Cortex of kidney (tissue), 1 donor: ENCODE measurements at places on chromosomes 11 and 22.

DNA sequence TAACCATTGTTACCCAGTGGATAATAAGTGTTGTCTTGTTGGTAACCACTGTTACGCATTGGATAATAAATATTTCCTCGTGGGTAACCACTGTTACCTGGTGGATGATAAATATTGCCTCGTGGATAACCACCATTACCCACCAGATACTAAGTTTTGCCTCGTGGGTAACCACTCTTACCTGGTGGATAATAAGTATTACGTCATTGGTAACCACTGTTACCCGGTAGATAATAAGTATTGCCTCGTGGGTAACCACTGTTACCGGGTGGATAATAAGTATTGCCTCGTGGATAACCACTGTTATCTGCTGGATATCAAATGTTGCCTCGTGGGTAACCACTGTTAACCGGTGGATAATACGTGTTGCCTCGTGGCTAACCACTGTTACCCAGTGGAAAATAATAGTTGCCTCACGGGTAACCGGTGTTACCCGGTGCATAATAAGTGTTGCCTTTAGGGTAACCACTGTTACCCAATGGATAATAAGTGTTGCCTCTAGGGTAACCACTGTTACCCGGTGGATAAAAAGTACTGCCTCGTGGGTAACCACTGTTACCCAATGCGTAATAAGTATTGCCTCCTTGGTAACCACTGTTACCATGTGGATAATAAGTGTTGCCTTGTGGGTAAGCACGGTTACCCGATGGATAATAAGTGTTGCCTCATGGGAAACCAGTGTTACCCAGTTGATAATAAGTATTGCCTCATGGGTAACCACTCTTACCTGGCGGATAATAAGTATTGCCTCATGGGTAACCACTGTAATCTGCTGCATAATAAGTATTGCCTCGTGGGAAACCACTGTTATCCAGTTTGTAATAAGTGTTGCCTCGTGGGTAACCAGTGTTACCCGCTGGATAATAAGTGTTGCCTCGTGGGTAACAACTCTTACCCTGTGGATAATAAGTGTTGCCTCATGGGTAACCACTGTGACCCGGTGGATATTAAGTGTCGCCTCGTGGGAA lies 21.9 kb upstream of the NXPE4 start:
- DNase-seq: no peak

GRCh38 chr11:18243783-18244362 lies 4.6 kb downstream of the SAA2 start:
- DNase-seq: no peak

GRCh38 chr11:68076371-68077042 lies 37.7 kb downstream of the TCIRG1 start:
- DNase-seq: no peak

DNA sequence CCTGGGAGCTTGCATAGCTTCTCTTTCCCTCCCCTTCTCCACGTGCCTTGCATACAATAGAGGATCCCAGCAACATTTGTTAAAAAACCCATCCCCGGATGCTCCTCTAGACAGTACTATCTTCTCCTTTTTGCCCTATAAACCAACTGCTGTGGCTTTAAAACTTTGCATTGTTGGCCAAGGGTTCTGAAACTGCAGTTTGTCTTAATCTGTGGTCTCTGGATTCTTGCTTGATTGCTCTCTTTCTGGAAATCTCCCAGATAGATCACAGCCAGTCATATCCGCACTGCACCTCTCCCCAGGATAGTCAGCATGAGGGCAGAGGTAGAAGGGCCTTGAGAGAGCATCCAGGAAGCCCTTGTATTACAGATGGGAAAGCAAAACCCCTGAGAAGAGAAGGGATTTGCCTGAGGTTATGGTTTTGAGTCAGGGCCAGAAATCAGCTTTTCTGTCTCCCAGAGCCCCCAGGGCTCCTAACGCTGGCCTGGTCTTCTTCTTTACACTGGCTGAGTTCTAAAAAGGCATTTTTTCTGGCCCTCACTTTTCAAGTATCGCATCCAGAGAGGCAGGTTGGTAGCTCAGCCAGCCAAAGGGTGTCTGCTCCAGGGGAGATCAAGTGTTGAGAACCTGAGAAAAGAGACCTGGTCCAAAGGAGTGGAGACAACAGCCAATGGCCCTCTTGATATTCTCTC lies 70.6 kb downstream of the ADM start:
- DNase-seq: no peak

DNA sequence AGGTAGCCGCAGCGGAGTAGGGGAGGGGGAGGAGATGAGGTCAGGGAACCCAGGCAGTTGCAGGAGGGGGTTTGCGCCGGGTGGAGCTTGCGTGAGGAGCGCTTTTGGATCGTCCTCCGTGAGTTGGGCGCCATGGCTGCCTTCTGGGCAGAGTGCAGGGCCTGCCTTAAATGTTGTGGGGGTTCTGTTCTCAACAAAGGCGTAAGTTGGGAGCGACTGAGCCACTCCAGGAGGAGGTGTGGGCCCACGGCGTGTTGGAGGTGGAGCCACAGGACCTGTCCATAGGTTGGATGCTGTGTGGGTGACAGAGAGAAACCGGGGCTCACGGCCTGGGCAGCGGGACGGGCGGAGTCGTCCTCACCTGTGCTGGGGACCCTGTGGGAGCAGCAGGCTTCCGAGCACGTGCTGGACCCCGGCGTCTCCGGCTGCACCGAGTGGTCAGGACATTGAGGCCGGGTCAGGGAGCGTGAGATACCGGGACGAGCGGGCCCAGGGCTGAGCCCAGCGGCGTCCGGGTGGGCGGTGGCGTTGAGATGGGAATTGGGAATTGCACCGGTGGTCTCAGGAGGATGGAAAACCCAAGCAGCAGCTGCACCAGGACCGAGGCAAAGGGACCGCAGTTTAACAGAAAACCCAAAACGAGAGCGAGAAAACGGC lies 977 bp upstream of the PGGHG start:
- no peak for DNase-seq

GRCh38 chr11:79390923-79391322 lies 49.9 kb downstream of the TENM4 start:
- no peak for DNase-seq

DNA sequence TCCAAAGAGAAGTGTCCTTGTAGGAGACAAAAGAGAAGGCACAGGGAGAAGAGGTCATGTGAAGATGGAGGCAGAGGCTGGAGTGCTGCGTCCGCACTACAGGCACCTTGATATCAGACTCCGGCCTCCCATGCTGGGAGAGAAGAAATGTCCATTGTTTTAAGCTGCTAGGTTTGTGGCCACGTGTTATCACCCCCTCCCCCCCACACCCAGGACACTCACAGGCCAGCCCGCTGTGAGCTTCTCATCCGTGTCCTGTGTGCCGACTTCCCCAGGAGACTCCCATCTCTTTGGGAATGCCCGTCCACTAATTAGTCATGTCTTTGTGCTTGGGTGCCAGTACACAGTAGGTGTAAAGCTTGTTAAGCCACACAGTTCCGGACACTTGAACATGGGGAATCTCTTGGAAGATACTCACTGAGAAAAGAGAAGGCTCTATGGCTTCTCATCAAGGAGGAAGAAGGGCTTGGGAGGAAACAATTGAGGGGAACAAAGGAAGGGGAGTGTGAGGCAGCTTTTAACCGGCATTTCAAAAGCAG lies 1234.7 kb downstream of the TBC1D22A start:
- DNase-seq: no peak

GRCh38 chr11:11563200-11563975 lies 58.4 kb downstream of the GALNT18 start:
- no peak for DNase-seq

GRCh38 chr11:47183031-47183856 lies 3.0 kb downstream of the PACSIN3 start:
- DNase-seq: no peak

DNA sequence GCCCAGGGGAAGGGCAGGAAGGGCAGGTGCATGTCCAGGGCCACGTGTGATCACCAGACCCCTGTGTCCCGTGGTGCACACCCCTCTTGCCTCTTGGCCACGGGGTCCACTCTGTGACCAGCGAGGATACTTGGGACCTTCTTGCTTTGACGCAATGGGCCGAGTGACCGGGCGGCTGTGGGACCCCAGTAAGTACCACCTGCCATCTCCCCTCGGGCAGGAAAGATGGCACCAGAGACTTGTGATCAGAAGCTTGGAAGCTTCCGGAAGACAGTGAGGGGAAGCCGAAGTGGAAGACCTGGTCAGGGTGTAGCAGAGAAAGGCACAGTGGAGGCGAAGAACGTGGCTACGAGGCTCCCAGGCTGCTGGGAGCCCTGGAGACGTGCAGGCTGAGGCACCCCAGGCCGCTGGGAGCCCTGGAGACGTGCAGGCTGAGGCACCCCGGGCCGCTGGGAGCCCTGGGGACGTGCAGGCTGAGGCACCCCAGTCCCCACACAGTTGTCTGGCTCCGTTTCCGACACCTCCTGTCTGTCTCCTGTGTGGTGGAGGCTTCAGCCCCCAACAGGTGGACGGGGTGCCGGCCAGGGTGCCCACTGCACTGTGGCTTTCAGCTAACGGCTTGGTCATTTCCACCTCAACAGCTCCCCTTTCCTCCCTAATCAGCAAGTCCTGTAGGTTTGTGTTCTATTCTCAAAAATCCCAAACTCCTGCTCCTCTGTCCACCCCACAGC lies 663.5 kb downstream of the BRD1 start:
- no peak for DNase-seq

DNA sequence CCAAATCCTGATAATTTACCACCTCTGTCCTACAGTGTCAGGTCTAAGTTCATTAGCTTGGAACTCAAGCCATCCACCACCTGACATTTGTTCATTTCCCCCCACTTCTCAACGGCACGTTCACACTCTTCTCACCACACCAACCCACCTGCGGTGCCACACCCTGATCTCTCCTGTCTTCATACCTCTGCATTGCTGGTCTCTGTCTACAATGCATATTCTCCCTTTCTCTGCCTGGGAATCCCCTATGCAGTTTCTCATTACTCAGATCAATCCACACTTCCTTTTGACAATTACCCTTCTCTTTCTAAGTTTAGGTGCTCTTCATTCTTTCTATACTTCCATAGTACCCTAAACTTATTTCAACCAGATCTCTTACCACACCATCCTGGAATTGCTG lies 20.4 kb upstream of the EMSY start:
- DNase-seq: no peak

- no peak for DNase-seq
Observed at GRCh38 chr22:48760481-48761390, 1066.9 kb downstream of the BRD1 start.

GRCh38 chr11:114399490-114400215 lies 658 bp downstream of the C11orf71 start:
- DNase-seq: no peak

- no peak for DNase-seq
Observed at GRCh38 chr11:29328961-29329441, 687.8 kb downstream of the KCNA4 start.

GRCh38 chr11:105265845-105266244 lies 126.3 kb upstream of the CARD18 start:
- no peak for DNase-seq

- no peak for DNase-seq
Observed at GRCh38 chr11:72598466-72598865, 75.8 kb downstream of the PDE2A start.

- no peak for DNase-seq
Observed at GRCh38 chr11:980438-981357, 55.0 kb downstream of the AP2A2 start.

- no peak for DNase-seq
Observed at GRCh38 chr11:64762674-64763525, 3.1 kb upstream of the PYGM start.

GRCh38 chr11:105811242-105811641 lies 201.4 kb downstream of the GRIA4 start:
- DNase-seq: no peak

GRCh38 chr11:35981581-35981980 lies 37.7 kb downstream of the LDLRAD3 start:
- DNase-seq: no peak

- no peak for DNase-seq
Observed at GRCh38 chr11:57458410-57459163, 1.7 kb upstream of the RTN4RL2 start.

- DNase-seq: no peak
Observed at GRCh38 chr22:29816980-29817379, 21.1 kb downstream of the ASCC2 start.

DNA sequence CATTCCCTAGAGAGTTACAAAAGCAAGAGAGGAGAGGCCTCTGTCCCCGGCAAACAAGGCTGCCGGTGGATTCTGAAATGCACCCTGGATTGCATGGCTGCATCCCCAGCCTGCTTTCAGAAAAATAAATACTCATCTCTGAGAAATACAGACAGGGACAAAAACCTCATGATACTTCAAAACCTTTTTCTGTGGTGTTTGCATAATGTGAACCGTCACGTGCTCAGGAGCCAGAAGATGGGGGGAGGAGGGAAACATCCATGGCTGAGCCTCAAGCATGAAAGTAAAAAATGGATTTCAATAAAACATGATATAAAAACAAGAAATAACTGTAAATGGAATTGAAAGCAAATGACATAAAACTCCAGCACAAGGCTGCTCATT lies 198.5 kb upstream of the NCAM1 start:
- DNase-seq: no peak

- DNase-seq: no peak
Observed at GRCh38 chr11:117627259-117627658, 169.8 kb downstream of the DSCAML1 start.

GRCh38 chr11:7522121-7522520 lies 8.3 kb downstream of the PPFIBP2 start:
- DNase-seq: no peak

DNA sequence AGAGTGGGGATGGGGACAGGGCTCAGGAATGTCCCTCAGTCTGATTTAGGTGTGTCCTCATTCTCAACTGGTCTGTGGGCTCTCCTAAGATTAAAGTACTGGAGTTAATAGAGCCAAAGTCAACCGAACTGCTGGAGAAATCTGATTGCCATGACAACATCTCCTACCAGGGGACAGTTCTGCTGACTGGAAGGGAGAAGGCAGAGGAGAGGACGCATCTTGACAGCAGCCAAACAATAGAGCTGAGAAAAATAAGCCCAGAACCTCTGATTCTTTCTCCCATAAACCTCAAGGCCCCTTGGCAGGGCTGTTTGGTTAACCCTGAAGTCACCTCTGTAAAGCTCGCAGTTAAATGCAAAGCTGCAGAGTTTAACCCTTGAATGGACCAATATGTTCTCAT lies 2.8 kb downstream of the KCTD14 start:
- no peak for DNase-seq

DNA sequence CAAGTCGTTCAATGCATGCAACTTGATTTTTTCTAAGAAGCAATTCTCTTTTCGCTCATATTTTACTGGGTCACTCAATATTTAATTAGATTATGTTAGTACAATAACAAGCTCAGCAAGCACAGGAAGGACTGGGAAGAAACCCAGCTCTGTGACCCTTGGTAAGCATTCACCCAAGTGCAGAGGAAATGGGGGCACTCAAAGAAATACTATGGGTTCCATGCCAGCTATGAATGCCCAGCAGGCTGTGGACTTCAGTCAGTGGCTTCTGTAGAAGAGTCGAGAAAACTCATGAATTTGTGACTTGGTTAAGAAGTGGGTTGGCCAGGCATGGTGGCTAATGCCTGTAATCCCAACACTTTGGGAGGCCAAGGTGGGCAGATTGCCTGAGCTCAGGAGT lies 123.6 kb downstream of the GALNT18 start:
- no peak for DNase-seq

DNA sequence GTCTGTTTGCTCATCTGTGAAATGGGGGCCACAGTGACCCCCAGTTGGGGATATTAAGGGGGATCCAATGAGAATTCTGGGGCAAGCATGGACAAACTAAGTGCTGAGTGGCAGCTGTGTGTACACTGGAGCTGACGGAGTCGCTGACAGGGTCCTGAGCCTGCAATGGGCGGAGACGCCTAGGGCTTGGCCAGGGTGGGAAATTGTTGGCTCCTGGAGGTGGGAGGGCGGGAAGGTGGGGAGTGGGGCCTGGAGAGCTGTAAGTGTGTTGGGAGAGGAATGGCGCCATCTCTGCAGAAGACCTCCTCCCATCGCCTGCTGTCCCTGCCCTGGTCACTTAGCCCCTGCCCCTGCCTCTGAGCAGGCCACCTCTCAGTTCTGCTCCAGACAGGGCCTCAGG lies 7.3 kb downstream of the CACNA1I start:
- no peak for DNase-seq
